PC-9 (cell line): ENCODE measurements at places on chromosomes 2 and 18. TPM values are rescaled to one million over a fixed set of nuclear protein-coding genes. Genes with fewer than 3 reads are reported as not detected.

GRCh38 chr2:151730262-151730975 is 3.9 kb downstream of the NEB start:
- H3K27ac ChIP-seq: no peak overlapping the region
- no peak for DNase-seq
- H3K4me3 ChIP-seq: no peak overlapping the region
- no peaks in the 10 kb centered on the region for H3K36me3 ChIP-seq

GRCh38 chr2:1651121-1652033 is 92.9 kb downstream of the PXDN start:
- H3K27me3 ChIP-seq: peaks cover 8% of the 10 kb centered on the region; the same call in 1 of the 2 replicates
- no peak overlapping the region for H3K27ac ChIP-seq
- H3K36me3 ChIP-seq: no peaks in the 10 kb centered on the region
- DNase-seq: no peak
- no peaks in the 10 kb centered on the region for H3K4me1 ChIP-seq
- no peak overlapping the region for H3K4me3 ChIP-seq

SRD5A2 gene
- not detected in 2 replicates for total RNA-seq

SPP2 gene
- total RNA-seq: not detected in 2 replicates

ZNF521 gene
- total RNA-seq: not detected in 2 replicates

MYO3B gene
- 5.3 and 6.7 TPM in 2 replicates for total RNA-seq
